ENCODE measurements at places on chromosomes 3 and 15.
A peak's percentile ranks its signal among the peaks of the same experiment; 100 is the strongest.

DNA sequence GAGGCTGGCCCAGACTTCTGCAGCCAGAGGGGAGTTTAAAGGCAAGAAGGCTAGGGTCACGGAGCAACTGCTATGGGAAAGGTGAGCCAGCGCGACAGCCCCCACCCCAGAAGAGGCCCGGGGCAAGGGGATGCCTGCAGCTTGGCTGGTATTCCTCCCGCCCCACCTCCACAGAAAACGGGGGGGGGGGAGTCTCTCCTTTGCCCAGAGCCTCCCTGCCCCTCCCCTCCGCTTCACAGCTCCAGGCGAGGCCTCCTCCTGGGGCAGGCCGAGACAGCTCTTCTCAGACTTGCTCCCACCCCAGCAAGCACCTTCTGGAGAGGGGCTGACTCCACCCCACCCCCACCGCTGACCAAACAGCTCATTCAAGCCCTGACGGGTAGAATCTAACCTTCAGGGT is 13.4 kb downstream of the ANP32A start:
- DNase-seq = no peak

DNA sequence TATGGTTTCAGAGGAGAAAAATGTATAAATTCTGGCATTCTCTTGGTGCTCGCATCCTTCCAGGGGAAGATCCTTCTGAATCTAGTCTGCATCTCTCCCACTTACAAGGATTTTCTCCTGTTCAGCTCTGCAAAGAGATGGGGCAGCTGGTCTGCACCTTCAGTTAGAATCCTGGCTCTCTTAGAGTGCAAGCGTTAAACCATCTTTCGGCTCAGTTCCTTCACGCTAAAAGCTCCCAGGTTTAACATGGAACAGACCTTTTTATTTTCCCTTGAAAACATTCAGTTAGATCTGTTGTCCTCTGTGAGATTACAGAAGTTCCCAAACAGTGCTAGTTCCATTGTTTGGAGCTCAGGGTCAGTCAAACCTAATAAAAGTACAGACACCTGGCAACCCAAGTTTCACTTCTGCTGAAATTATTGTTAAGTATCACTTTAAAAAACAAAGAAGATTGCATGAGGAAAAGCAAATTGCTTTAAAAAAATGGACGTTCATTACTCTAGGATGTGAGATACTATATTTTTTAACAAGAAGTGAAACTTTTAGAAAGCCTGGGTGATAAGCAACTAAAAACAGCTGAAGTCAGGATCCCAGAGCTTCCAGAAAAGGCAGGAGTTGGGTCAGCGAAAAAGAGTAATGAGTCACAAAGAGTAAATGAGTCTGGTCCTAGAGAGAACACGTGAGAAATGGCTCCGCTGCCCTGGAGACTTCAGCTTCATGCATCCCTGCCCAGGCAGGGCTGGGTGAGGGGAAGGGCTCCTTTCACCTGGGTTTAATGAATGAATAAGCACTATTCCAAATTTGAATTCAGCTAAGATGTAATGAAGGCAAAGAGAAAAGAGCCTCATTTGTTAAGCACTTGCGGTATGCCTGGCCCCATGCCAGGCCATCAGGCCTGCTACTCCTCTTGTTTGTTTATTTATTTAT is 63.3 kb downstream of the ABTB1 start:
- peak; percentile 41 for DNase-seq

DNA sequence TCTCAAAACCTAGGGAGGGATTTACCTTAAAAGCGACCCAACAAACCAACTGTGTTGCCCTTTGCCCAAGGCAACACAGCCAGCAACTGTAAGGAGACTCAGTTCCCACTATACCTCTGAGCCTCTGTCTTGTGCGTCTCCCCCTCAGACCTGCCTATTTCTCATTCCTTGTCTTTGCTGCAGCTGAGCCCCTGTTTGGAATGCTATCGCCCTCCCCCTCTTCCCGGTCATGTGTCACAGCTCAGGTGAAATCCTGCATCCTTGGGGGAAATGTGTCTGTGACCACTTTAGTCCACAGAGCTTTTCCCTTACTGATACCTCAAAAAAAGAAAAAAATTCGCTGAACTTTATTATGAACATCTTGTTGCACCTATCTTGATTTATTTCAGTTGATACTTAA is 52.0 kb upstream of the LRIG1 start:
- DNase-seq = no peak

- no peak for DNase-seq
These were observed 96.8 kb downstream of the CHDH start for GRCh38 chr3:53749448-53749847.

GRCh38 chr3:143203848-143204247 is 84.3 kb downstream of the CHST2 start:
- DNase-seq = no peak

DNA sequence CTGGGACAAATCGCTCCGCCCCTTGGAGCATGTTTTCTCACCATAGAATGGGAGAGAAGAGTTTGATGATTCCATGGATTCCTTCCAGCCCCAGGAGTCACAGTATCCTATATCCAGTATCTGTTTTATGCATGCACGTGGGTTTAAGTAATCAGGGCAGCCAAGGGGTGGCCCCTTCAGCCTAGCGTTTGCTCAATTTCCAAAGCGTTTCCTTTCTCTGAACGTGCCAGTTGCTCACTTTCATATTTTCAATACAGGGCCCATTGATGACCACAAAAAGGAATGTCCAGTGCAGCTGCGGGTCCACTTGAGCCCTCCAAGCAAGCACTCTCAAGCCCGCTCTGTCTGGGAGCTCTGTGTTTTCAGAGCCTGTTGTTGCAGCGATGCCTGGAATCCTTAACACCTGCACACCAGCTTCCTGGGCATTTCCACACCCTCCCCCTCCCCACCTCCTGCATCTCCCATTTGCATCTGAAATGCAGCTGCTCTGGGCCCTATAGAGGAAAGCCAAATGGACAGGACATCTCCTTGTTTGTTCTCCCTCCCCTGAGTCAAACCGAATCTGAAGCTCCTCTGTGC is 164.3 kb upstream of the LPP start:
- DNase-seq = peak; percentile 52

DNA sequence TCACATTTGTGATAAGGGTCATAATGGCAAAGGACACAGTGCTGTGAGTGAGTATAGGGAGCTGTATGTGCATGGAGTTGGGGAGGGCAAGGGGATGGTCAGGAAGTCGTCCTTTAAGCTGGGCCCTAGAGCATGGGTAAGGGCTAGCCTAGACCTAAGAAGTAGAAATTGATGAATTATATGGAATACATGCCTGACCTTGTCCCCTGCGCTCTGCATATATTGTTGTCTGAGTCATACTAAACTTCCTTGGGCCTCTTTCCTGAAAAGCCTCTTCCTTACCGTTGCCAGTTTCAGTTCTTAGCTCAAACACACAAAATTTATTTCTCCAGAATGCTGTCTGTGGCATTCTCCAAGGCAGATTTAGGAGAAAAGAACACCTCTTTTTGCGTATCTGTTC is 4.6 kb downstream of the SNRK start:
- DNase-seq = no peak

- DNase-seq = no peak
These were observed 98.4 kb downstream of the SLC49A4 start for GRCh38 chr3:122893282-122893681.

- DNase-seq = no peak
These were observed 173.3 kb downstream of the ALDH1A2 start for GRCh38 chr15:57892181-57892580.

DNA sequence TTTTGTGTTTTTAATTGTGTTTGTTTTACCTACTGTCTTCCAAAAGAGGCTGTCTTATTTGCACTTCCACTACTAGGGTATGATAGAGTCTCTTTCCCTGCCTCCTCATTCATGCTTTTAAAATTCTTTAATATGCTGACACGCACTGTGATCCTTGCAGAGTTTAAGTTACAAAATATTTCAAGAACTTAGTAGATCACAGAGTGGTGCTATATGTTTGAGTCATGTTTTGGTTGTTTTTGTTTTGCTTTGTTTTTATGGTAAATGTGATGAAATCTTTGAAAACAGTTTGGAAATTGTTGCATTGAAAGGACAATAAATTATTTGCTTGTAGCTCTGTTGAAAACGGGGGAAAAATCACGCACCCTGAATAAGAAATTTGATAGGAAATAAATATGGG is 5.9 kb upstream of the ABHD10 start:
- no peak for DNase-seq

- DNase-seq = no peak
These were observed 248.8 kb upstream of the NSMCE3 start for GRCh38 chr15:29518442-29518841.

- no peak for DNase-seq
These were observed 26.1 kb upstream of the MFSD1 start for GRCh38 chr3:158775426-158776410.

DNA sequence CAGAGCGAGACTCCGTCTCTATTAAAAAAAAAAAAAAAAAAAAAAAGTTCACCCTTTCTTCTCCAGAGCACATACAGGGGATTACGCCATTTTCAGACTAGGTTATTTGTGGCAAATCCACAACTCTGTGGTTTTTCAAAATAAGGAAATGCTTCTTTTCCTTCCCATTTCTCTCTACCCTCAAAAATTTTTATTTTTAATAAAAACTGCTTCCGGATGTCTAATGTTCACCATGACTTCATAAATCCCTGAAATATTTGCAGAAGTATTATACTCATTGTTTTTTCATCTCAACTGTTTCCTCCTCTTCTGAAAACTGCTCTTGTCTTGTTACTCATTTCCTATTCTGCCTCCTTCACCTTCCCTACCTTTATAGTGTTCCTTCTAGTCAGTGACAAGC is 45.0 kb upstream of the SLC12A8 start:
- DNase-seq = no peak

DNA sequence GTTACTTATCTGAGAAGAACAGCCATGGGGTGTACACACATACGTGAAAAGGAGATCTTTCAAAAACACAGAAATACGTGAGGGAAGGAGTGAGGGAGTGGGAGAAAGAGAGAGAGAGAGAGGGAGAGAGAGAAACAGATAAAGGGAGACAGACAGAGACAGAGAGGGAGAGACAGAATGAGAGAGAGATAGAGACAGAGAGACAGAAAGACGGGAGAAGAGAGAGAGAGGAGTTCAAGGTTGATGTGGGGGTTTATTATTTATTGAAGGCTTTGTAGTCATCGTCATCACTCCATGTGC is 64.0 kb downstream of the CHST2 start:
- no peak for DNase-seq

GRCh38 chr15:93831641-93832040 is 399.7 kb upstream of the MCTP2 start:
- no peak for DNase-seq

DNA sequence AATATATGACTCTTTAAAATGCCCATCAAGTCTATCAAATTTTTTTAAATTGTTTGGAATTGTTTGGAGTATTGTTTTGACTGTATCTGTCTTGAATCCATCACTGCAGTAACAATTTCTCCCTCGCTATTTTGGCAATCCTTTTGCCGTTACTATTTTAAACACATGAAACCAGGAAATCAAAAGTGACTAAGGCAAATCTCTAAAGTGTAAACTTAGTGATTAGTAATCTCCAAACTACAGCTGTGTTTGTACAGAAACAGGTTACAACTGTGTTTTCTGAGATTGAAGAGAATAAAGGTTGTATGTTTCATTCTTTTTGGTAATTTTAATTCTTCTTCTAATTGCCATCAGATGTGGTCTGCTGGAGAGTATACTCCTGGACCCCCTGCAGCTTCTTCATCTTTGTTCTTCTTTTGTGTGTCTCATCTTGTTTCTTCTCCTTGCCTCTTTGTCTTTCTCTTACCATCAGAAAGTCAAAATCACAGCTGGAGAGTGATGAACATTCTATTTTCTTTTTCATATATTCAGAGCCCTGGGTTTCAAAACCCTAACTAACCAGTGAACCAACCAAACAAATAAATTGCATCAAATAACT is 465.4 kb downstream of the RBMS3 start:
- no peak for DNase-seq

DNA sequence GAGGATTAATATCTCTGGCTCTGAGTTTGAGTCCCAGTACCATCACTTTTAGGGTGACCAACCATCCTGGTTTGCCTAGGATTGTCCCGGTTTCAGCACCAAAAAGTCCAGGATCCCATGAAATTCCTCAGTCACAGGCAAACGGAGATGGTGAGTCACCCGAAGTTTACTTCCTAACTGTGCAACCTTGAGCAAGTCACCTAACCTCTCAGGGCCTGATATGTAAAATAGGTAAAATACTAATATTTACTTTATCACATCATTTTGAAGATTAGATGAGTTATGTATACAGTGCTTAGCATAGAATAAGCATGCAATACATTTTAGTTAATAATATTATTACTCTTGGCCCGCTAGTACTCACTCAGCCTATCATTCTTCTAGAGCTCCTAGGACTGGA is 91.1 kb upstream of the KCNMB2 start:
- no peak for DNase-seq

DNA sequence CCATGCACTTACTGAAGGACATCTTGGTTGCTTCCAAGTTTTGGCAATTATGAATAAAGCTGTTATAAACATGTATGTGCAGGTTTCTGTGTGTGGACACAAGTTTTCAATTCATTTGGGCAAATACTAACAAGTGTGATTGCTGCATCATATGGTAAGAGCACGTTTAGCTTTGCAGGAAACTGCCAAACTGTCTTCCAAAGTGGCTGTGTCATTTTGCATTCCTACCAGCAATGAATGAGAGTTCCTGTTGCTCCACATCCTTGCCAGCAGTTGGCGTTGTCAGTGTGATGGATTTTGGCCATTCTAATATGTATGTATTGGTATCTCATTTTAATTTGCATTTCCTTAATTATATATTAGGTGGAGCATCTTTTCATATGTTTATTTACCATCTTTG is 280.1 kb downstream of the SV2B start:
- no peak for DNase-seq

DNA sequence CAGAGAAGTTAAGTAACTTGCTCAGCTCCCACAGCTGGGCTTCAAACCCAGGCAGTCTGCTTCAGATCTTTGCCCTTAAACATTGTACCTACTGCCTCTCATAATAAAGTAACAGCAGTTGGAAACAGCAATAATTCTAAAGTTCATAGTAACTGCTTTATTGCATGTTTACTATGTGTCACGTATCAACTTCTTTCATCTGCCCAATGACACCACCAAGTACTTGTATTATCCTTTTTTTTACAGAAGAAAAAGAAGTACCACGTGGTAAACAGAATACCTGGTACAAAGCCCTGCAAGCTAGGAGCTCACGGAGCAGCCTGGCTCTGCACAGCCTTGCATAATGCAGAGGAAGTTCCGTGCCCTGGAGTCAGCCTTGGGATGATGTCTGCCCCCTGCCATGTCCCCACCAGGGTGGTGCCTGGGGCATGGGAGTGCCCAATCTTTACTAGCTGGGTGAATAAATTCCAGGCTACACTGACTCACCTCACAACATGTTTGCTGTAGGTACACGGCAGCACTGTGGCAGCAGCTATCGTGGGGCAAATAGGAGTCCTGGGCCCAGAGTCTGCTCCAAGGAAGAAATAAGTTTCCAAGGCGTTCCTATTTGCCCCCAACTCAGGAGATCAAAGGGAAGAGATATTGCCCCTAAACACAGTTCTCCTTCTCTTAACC is 77.2 kb downstream of the LDHAL6B start:
- DNase-seq = no peak

DNA sequence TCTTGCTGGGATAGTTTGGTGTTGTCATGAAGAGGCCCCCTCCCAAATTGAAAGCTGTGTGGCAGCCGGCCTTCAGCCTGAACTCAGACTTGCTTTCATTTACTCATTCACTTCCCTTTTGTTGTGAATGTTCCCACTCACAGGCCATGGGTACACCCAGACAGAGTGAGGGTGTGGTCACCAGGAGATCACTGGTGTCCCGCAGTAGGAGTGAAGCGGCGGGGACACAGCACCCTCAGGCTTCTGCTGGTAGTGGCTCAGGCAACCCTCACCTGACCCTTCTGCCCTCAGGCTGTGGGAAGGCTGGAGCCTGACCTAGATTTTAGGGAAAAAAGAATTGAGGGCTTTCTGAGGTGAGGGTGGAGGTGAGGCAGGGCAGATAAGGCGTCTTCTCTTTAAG is 244.4 kb downstream of the SOX2 start:
- DNase-seq = no peak

- no peak for DNase-seq
These were observed 165.5 kb upstream of the LRRN1 start for GRCh38 chr3:3633761-3634160.
